ENCODE measurements at places on chromosomes 5 and 9.

DNA sequence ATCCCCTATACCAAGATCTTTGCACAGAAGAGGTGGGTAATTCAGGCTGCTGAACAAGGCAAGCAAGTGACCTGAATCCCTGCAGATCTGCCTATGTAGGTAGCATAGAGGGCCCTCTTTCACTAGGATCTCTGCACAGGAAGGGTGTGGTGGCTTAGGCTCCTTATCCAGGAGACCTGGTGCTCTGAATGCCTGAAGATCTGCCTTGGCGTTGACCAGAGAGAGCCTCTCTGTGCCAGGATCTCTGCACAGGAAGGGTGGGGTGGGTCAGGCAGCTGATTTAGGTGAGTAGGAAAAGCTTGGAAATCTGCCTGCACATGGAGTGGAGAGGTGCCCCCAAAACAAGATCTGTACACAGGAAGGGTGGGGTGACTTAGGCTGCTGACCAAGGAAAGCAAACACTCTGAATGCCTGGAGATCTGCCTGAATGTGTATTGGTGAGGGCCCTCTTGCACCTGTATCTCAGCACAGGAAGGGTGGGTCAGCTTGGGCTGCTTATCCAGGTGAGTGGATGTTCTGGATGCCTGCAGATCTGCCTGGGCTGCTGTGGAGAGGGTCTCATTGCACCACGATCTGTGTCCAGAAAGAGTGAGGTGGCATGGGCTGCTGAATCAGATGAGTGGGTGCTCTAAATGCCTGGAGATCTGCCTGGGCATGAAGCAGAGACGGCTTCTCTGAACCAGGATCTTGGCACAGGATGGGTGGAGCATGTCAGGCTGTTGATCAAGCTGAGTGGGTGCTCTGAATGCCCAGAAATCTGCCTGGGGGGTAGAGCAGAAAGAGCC is 365.9 kb downstream of the DMAC1 start:
- DNase-seq = no peak

DNA sequence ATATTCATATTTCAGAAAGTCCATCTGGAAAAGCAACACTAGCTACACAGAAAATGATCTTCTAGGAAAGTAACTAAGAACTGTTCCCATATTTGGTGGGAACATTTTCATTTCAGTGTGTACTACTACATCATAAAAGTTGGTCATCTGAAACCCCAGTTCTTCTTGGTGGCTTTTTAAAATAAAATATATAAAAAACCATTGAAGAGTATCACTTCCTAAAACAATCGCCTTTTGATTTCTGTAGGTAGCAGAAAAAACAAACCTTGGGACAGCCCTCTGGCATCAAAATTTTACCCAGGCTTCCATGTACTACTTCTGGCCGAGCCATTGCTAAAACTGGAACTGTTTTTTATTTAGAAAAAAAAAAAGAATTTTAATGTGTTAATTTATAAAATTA is 158.5 kb downstream of the MLLT3 start:
- no peak for DNase-seq

- no peak for DNase-seq
Measured at GRCh38 chr9:78269784-78270183, 27.1 kb upstream of the PSAT1 start.

GRCh38 chr9:122806661-122807060 is 6.7 kb downstream of the OR1K1 start:
- DNase-seq = no peak

DNA sequence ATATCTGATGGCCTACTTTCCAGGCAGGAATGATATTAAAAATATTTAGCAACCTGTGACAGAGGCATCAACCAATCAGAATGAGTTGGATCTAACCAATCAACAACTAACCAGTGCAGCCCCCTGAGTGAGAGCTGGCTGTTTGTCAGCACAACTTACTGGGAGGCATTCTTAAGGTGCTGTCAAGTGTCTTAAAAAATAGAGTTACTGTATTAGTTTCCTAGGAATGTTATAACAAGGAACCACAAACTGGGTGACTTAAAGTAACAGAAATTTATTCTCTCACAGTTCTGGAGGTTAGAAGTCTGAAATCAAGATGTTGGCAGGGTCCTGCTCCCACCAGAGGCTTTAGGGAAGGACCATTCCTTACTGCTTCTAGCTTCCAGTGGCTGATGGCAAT is 85.2 kb downstream of the ATG10 start:
- DNase-seq = no peak

DNA sequence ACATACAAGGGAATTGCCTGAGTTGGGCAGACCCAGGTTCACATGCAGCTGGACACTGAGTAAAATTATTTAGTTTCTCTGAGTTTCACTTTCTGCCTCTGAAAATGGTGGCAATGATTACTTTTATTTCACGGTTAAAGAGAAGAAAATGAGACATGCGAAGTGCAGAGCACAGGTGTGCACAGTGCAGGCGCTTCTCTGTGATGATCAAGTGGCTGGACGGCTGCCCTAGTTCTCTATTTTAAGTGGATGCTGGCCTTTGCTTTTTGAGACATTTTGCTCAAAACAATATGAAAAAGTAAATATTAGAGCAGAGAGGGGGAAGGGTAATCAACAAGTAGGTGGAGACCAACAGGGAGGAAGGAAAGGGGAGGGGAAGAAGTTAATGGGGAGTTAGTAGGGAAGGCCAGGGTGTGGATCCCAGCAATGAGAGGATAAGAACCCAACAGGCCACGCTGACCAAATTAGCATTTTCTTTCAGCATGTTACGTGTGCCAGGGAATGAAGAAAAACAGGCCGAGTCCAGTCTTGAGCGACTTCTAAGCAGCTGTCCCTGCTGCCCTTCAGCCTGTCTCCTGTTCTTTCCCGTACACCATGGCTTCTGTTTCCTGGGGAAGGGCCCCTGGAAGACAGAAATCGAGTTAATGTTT is 16.1 kb downstream of the SNX18 start:
- DNase-seq = no peak

GRCh38 chr5:153746440-153746839 is 256.0 kb downstream of the GRIA1 start:
- no peak for DNase-seq

DNA sequence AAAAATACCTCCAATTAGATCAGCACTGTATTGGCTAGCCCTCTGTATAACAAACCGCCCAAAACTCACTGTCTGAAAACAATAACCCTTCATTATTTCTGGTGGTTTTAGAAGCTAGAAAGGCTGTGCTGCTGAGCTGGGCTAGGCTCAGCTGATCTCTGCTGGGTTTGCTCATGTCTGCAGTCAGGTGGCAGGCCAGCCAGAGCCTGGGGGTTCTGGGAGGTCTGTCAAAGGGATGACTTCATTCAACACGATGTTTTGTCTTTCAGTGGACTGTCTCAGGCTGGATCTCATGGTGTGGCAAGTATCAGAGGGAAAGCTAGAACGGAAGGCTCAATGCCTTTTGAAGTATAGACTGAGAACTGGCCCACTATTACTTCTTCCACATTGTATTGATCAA is 335.1 kb upstream of the DMAC1 start:
- DNase-seq = no peak

DNA sequence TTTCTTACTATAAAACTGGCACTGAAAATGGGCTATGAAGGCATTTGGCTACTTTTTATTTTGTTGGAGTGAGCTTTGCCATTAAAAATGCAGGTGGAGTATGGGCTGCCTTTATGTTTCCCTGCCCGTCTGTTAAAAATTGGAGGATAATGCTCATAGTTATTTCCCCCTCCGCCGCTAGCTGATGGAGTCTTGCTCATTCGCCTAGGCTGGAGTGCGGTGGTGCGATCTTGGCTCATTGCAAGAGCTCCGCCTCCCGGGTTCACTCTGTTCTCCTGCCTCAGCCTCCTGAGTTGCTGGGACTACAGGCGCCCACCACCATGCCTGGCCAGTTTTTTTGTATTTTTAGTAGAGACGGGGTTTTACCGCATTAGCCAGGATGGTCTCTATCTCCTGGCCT is 8.6 kb downstream of the G3BP1 start:
- no peak for DNase-seq

DNA sequence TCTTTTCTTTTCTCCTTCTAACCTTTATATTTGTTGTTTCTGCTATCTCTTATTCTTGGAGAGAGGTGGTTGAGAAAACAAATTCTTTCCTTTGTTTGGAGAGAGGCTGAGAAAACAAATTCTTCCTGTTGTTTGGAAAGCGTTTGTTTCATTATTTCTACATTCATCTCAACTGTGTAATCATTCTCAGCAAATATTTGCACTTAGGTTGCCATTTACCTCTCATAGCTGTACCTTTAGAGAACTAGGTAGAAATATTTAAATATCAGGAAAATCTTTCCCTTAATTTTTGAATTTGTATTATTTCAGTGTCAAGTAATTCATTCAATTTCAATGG is 1824.4 kb upstream of the CDH9 start:
- peak; percentile 34 for DNase-seq

DNA sequence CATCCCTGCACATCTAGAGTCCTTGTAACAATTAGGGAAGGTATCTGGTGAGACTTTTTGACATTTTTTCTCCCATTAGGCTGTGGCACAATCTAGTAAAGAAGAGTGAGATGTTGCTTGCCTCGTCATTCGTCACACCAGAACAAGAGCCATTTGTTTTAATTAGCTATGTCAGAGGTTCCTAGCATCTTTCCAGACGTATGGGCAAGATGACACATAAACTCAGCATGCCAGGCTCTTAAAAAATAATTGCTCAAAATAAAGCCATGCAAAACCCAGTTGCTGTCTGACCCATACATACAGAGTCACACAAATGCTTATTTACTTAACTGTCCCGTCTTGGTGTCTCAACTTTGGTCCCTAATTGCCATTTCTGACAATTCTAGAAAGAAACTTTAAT is 125.9 kb downstream of the TRPM3 start:
- DNase-seq = no peak

GRCh38 chr5:116437351-116437705 is 137.3 kb downstream of the SEMA6A start:
- DNase-seq = no peak

DNA sequence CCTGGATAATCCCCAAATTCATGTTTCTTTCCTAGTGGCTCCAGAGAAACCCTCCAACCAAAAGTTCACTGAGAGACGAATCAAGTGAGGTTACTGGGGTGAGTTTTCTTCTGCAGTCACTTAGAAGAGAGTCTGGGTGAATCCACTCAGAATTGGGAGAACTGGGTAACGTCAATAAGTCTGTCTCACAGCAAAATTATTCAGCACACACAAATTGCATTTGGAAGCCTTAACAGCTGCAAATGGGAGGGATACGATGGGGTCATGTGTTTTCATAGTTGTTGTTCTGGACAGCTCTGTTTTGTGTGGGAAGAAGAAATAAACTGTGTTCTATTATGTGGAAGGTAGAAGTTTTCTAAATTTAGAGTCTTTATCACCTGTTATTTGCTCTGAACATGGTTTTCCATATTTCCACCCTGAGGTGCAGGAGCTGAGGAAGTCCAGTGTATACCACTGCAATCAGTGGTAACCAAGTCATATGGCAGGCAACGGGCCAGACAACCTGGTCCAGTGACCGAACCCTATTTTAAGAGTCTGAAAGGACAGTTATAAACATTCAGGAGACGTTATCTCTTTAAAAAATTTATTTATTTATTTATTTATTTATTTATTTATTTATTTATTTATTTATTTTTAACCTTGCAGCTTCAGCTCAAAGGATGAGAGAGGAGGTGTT is 21.9 kb downstream of the MARCHF3 start:
- DNase-seq = no peak

DNA sequence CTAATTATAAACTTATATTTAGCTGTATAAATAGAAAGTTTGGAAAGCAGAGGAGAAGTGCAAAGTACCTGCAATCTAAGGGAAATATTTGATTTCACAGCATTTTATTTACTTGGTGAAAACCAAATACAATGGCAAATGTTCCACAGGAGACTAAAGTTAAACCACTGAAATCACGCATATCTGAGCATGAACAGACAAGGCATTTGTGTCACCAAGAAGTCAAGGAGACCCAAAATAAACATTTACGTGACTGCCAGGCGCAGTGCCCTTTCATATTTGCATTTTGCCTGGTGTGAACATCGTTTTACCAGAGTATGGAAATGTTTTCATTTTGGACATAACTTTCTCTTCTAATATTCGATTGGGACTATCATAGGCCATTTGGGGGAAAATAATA is 20.6 kb downstream of the UGCG start:
- DNase-seq = no peak

DNA sequence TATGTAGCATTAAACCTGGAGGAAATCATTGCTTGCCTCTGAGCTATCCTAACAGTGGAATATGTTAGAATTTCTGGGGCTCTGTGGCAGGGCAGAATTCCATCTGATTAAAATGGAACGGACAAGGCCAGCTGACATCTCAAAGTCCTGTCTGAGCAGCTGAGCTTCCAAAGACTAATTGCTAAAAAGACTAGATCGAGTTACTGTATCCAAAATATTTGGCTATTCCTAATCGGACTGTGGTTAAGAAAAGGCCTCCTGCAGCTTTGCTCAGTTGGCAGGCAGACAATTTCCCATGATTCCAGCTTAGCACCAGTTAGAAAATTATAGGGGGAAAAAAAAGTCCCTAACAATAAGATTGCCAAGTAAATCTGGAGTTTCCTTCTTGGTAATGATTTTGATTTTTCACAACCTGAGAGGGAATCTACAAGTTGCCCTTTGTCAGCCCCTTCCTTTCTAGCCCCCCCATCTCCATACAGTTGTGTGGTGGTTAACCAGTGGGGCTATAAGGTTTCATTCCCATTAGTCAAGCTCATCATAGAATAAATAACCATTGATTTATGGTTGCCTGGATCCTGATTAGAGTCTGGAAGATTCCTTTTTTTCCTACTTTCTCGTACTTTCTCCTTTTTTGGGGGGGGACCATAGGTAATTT is 26.4 kb downstream of the PTGR1 start:
- peak; percentile 13 for DNase-seq

DNA sequence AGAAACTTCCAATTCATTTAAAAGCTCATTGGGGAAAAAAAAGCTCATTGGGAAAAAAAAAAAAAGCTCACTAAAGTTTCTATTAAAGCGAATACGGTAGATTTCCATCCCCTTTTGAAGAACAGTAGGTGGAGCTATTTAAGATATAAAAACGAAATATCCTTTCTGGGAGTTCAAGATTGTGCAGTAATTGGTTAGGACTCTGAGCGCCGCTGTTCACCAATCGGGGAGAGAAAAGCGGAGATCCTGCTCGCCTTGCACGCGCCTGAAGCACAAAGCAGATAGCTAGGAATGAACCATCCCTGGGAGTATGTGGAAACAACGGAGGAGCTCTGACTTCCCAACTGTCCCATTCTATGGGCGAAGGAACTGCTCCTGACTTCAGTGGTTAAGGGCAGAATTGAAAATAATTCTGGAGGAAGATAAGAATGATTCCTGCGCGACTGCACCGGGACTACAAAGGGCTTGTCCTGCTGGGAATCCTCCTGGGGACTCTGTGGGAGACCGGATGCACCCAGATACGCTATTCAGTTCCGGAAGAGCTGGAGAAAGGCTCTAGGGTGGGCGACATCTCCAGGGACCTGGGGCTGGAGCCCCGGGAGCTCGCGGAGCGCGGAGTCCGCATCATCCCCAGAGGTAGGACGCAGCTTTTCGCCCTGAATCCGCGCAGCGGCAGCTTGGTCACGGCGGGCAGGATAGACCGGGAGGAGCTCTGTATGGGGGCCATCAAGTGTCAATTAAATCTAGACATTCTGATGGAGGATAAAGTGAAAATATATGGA is at the start of gene PCDHGA12:
TSS of gene PCDHGA12 (plus strand) at position 176 of the 782 bp plus-strand sequence. CDS start at position 429, 253 bp downstream.
- DNase-seq = no peak

- no peak for DNase-seq
Measured at GRCh38 chr5:169352901-169353300, 52.0 kb upstream of the SLIT3 start.

GRCh38 chr9:107989544-107989943 is 500.0 kb upstream of the KLF4 start:
- no peak for DNase-seq

- no peak for DNase-seq
Measured at GRCh38 chr9:101758304-101758930, 20.0 kb upstream of the GRIN3A start.

- DNase-seq = no peak
Measured at GRCh38 chr5:56986626-56986947, 34.7 kb upstream of the MIER3 start.

GRCh38 chr9:93151097-93151784 is 17.2 kb upstream of the NINJ1 start:
- no peak for DNase-seq
